ENCODE measurements at places on chromosomes 2 and 18. TPM values are rescaled to one million over a fixed set of nuclear protein-coding genes. Genes with fewer than 3 reads are reported as not detected.

Gene UBXN2A
- total RNA-seq = 32.9 TPM

Gene CYTIP
- 2.0 TPM for total RNA-seq

Gene RGPD3
- total RNA-seq = 0.98 TPM

Gene CTLA4
- not detected for total RNA-seq

Gene SCRN3
- total RNA-seq = 43.8 TPM

Gene SCYGR4
- not detected for total RNA-seq

Gene DCDC2C
- total RNA-seq = 0.49 TPM

Gene UGT1A7
- total RNA-seq = not detected

Gene ARHGAP25
- 2.0 TPM for total RNA-seq

Gene NPPC
- total RNA-seq = 0.98 TPM

Gene ERLEC1
- total RNA-seq = 66.9 TPM

Gene CFAP65
- total RNA-seq = 0.74 TPM

Gene PRKD3
- total RNA-seq = 24.6 TPM

Gene SOWAHC
- total RNA-seq = 30.2 TPM

Gene MROH2A
- total RNA-seq = not detected

Data from temporal lobe (tissue), 4 donors.